CD4-positive, CD25-positive, alpha-beta regulatory T cell (primary cell): ENCODE measurements at places on chromosomes 2 and 18.

GRCh38 chr2:234611209-234611608, 114.3 kb upstream of the ARL4C start:
- no peak for DNase-seq

GRCh38 chr2:231605607-231606091, 13.0 kb downstream of the TEX44 start:
- DNase-seq: no peak

GRCh38 chr2:125959047-125959446, 696.9 kb upstream of the GYPC start:
- DNase-seq: no peak

- peak; percentile 73 for DNase-seq
Measured at GRCh38 chr2:20822535-20823490, at the start of gene LDAH. LDAH (minus strand) TSS chr2:20823101; CDS start chr2:20801463, 21,638 bp downstream.

GRCh38 chr18:54843314-54843713, 15.0 kb downstream of the RAB27B start:
- DNase-seq: no peak

GRCh38 chr2:219470429-219470828, 28.3 kb upstream of the GMPPA start:
- DNase-seq: no peak

DNA sequence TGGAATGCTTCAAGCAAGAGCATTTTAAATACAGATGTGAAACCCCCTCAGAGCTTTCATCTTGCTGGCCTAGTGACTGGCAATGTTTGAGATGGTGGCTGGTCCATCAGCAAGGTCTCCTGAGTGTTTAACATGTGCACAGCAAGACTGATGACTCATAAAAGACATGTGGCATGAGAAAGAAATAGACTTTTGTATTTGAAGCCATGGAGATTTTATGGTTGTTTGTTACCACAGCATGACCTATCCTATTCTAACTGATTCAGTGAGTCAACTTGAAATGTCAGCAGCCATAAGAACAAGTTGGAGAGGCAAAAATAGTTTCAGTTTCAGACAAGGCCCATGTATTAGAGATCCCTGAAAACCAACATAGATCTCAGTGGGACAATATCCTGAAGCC, 154.7 kb upstream of the LYPD1 start:
- no peak for DNase-seq

- no peak for DNase-seq
Measured at GRCh38 chr2:38091760-38092159, 15.8 kb upstream of the CYP1B1 start.

- no peak for DNase-seq
Measured at GRCh38 chr18:49616618-49617328, 54.9 kb downstream of the LIPG start.

DNA sequence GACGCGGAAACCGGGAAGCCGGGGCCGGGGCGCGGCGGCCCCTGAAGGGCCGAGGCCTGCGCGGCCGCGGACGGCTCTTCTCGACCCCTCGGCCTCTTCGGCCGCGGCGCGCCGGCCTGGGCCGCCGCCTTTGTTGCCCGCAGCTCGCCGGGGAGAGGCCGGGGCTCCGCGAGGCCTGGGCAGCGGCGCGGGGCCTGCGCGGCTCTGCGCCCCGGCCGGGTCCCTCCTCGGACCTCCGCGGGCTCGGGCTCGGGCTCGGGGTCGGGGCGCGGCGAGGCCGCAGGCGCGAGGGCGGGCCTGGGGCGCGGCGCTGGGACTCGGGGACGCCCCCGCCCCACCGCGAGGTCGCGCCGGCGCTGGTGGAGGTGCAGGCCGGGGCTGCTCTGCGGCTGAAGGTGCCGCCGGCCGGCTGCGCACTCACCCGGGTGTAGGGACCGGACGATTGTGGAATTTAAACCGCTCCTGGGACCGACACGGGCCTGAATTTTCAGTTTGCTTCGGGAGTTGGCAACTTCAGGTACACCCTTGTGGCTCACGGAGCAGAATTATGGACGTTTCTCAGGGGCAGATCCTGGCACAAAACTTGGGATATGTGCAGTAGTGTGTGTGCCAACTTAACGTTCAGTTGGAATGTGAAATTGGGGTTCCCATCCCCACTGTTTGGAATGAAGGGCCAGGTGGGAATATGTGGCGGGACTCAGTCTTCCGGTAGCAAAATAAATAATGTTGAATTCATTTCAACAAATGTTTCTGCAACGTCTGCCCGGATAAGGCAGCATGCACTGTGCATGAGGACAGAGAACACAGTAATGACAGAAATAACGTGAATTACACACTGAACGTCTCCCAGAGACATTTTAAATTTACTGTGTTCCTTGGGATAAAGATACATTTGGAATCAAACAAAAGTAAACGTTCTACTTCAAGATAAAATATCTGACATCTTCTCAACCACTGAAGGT, 787 bp downstream of the SOCS6 start:
- no peak for DNase-seq

GRCh38 chr2:228731517-228731916, 539.6 kb downstream of the PID1 start:
- no peak for DNase-seq

DNA sequence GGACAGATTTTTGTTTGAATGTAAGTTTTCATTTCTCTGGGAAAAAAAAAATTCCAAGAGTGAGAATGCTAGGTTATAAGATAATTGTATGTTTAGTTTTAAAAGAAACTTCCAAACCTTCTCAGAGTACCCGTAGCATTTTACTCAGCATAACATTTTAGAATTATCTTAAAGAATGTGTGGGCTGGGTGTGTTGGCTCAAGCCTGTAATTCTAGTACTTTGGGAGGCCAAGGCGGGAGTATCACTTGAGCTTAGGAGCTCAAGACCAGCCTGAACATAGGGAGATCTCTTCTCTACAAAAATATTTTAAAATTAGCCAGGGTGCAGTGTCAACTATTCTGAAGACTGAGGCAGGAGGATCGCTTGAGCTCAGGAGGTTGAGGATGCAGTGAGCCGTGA, 57.4 kb upstream of the RMP24 start:
- DNase-seq: no peak

GRCh38 chr18:22694954-22695353, 238.2 kb upstream of the RBBP8 start:
- no peak for DNase-seq

- no peak for DNase-seq
Measured at GRCh38 chr2:169561364-169561763, 12.3 kb downstream of the FASTKD1 start.

GRCh38 chr2:120388222-120389035, 42.5 kb downstream of the INHBB start:
- DNase-seq: no peak

- DNase-seq: no peak
Measured at GRCh38 chr2:7722212-7722910, 805.1 kb downstream of the RNF144A start.

DNA sequence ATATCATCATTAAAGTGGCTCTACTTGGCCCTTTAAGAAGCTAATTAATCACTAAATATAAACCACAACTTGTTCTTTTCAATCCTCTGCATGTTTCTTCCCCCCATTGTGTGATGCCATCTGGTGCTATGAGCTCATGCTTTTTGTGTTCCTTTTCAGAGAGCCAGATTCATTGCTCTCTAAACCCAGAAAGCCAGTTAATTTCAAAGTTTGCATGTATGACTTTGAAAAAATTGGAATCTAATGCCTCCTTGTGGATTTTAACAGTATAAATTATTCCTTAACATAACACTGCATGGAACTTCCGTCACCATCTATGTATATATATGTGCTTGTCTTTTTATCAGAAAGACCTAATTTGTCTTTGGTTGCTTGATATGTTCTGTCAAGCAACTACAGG, 31.1 kb downstream of the TMEM178A start:
- no peak for DNase-seq

DNA sequence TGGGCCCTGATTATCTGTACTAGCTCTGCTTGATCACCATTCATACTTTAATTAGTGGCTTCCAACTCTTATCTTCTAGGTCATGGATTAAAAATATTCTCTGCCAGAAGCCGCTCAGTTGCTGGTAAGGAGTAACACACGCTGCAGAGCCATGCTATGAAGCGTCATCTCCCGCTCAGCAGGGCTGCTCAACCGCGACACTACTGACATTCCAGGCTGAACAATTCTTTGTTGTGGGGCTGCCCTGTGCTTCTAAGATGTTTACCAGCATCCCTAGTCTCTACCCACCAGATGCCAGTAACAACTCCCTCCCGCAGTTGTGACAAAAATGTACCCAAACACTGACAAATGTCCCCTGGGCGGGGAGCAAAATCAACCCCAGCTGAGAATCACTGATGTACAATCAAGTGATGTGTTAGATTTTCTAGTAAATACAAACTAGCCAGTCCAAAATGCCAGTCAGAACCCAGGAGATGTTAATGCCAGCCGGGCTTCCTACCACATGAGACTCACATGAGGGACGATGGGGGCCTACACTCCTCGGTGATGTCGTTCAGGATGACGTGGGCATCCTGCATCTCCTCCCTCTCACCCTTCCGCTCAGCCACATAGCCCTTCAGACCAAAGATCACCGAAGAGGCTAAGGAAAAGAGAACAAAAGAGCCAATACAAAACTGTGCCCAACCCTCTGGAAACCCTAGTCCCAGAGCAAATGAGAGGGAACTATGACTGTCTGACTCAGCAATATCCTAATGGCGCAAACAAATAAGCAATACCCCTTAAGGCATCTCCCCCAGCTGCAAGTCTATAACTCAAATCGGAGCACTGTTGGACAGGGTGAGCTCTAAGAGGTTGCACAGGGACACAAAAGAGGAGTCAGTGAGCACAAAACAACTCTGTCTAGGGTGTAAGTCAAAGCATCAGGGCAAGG, 15.6 kb downstream of the ILKAP start:
- DNase-seq: no peak

DNA sequence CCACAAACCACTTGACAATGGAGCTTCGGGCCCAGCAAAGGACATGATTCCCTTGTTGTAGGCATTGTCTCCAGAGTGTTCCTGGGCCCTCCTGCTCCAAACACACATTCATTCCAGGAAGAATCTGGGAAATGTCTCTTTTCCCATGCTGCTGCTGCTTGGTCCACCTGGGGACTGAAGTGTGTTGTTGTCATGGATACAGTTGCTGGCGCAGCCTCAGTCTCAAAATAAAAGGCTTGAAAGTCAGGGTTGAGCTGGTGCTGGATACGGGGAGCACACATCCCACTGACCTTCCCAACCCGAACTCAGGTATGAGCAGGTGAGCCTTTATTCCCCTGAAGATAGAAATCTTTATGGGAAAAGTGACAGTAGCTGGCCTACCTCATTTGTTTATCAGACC, 30.6 kb upstream of the SPP2 start:
- no peak for DNase-seq

DNA sequence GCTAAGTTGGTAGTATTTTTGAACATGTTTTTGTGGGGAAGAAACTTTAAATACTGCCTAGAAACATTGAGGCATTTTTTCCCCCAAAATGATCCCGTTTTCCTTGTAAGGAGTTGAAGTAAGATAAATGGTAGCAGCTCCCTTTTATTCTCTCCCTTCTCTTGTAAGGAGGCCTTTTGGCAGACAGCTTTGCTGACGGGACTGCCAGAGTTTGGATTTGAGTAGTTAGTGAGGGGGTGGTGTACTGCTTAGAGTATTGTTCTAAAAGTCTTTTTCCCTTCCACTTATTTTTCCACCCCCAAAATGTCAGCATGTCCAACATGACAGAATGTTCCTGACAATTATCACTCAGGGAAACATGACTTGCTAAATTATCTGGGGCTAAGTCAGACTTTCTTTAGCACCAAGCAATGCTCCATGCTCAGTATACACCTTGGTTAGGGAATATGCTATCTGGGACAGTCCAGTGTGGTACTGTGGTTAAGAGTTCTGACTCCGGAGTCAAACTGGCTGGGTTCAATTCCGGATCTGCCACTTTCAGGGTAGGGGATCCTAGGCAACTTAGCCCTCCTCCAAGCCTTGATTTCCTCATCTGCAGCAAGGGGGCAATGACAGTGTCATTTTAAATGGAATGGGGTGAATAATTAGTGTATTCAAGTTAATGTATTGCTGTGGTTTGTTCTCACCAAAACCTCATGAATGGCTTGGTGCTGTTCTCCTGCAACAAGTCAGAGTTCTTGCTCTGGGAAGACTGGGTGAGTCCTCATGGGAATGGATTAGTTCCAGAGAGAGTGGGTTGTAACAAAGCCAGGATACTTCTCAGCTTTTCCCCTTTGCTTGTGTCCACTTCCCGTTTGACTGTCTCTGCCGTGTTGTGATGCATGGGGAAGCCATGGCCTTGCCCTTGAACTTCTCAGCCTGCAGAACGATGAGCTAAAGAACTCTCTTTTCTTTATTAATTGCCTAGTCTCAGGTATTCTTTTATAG, 116.2 kb downstream of the TANC1 start:
- DNase-seq: no peak

GRCh38 chr2:15725101-15725781, 133.6 kb downstream of the DDX1 start:
- DNase-seq: no peak

DNA sequence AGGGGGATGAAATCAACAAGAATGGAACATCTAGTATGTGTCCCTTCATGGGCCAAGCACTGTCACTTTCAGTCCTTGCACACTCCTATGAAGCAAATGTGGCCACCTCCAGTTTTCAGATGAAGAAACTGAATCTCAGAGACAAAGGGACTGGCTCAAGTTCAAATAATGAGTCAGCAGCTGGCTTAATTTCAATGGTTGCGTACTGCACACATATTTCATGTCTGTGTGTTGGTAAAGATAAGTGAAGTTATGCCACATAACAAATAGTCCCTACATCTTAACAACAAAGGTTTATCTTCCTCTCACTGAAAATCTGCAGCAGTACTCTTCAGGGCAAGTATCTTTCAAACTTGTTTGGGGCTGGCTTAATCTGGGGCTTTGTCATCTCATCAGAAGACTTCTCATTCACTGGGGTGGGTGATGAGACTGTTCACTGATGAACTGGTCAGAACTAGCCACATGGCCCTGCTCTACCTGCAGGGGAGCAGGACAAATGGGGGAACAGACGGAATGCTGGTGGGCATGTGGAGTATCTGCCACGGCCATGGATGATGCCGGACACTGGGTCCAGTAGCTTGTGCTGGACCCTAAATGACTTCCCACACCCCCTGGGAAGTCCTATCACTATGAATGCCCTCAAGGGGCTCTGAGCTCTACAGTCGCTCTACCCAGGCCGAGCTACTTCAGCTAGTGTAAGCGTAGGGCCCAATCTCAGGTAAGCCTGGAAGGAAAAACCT, 263.2 kb downstream of the CYP26B1 start:
- no peak for DNase-seq

GRCh38 chr2:105521176-105521575, 122.3 kb upstream of the FHL2 start:
- peak; percentile 15 for DNase-seq

DNA sequence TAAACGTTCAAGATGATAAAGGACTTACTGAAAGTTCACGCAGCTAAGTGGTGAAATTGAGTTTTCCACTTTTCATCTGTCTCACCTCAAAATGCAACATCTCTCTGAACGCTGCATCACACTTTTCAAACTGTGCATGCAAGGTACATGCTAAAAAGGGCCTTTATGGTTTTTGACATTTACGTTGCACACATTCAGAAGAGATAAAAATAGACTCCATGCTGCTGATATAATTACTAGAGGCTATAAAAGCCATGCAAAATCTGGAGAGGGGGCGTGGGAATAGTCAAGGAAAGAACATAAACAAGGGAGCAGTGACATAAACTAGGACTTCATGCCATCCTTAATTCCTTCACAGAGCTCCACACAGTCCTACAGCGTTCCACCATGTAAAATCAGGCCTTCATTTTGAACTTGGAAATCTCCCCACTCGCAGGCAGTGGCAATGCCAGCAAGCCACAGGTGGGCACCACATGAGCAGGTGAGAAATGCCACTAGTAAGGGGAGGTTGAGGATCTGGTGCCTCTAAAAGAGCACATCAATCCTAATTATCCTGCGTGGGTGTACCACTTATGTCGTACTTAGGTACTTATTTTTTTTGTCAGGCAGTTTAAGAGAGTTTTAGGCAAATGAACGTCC, 71.4 kb downstream of the ZEB2 start:
- DNase-seq: no peak

GRCh38 chr2:39780825-39781600, 2.0 kb upstream of the THUMPD2 start:
- DNase-seq: no peak
